ENCODE measurements at places on chromosomes 3 and 15.

DNA sequence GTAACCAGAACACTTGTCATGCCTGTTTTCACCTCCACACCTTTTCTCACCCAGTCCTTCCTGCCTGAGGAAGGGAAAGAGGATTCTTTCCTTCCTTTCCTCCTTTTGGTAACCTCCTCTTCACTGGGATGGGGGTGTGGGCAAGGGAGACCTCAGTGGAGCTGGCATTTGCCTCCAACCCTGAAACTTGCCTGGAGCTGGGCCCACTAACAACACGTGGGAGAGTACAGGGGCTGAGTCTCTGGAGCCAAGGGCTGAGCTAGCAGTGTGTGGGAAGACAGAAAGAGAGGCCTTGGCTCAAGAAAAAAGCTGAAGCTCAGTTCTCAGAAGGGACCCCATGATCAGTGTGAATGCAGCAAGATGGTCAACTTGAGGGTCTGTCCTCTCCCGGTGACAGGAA lies 86.6 kb upstream of the SLC6A11 start:
- no peak for DNase-seq
- H3K36me3 ChIP-seq, result no peaks in the 10 kb centered on the region
- H3K27ac ChIP-seq, result no peak overlapping the region
- H3K4me1 ChIP-seq, result no peaks in the 10 kb centered on the region
- no peaks in the 10 kb centered on the region for H3K27me3 ChIP-seq

GRCh38 chr3:145578471-145578870 lies 582.5 kb downstream of the PLOD2 start:
- no peak for DNase-seq
- no peaks in the 10 kb centered on the region for H3K4me1 ChIP-seq
- no peaks in the 10 kb centered on the region for H3K27me3 ChIP-seq
- no peak overlapping the region for H3K4me3 ChIP-seq

DNA sequence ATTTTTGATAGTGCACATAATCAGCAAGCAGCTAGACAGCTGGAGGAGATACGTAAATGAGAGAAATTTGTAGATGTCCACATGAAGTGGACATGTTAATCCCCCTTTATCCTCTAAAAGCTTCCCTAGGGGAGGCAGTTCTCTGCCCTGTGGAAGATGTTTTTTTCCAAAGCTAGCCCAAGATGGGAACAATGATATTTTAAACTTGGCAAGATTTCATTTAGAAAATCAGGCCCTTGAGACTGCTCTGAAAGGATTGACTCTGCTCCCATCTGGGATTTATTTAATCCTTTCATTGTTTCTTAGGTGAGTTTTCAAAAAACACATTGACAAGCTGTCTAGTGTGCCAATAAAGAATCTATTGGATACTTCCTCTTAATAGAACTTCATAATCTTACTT lies 92.0 kb downstream of the SYNPR start:
- H3K36me3 ChIP-seq, result no peaks in the 10 kb centered on the region
- H3K27ac ChIP-seq, result no peak overlapping the region
- no peak overlapping the region for H3K4me3 ChIP-seq
- no peak for DNase-seq

GRCh38 chr3:155701882-155702465 lies 42.9 kb downstream of the PLCH1 start:
- no peak overlapping the region for H3K4me3 ChIP-seq
- peak; percentile 82 for DNase-seq
- peaks cover 18% of the 10 kb centered on the region for H3K4me1 ChIP-seq
- H3K27ac ChIP-seq, result no peak overlapping the region
- no peaks in the 10 kb centered on the region for H3K27me3 ChIP-seq
- no peaks in the 10 kb centered on the region for H3K36me3 ChIP-seq

DNA sequence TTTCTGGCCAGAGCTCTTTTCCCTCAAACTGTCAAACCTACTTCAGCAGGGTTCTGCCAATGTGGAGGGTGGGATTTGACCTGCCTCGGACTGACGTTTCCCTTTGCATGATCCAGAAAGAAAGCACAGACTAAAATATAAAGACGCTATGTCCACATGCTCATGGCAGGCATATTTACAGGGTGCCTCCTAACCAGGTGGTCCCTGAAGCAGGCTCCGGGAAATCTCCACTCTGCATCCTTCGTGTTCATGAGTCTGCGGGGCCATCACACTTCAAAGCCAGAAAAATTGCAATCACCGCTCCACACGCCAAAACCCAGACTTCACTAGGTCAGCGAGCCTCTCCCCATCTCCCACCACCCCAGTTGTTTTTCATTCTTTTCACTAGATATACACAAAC lies 143.3 kb upstream of the IGF1R start:
- H3K4me1 ChIP-seq, result peaks cover 5% of the 10 kb centered on the region
- H3K27ac ChIP-seq, result no peak overlapping the region
- no peak overlapping the region for H3K4me3 ChIP-seq
- DNase-seq, result no peak
- H3K27me3 ChIP-seq, result no peaks in the 10 kb centered on the region

GRCh38 chr3:14598143-14598569 lies 53.4 kb upstream of the CCDC174 start:
- H3K4me1 ChIP-seq, result no peaks in the 10 kb centered on the region
- no peak overlapping the region for H3K27ac ChIP-seq
- no peak overlapping the region for H3K4me3 ChIP-seq
- peak; percentile 83 for DNase-seq
- H3K27me3 ChIP-seq, result peaks cover 61% of the 10 kb centered on the region
- H3K36me3 ChIP-seq, result no peaks in the 10 kb centered on the region

Data from neural progenitor cell (in vitro differentiated cells).